Endothelial cell of umbilical vein (primary cell): ENCODE measurements at places on chromosomes 5 and 9.

GRCh38 chr9:126615245-126615790 is 1.6 kb downstream of the LMX1B start:
- no peak for DNase-seq

DNA sequence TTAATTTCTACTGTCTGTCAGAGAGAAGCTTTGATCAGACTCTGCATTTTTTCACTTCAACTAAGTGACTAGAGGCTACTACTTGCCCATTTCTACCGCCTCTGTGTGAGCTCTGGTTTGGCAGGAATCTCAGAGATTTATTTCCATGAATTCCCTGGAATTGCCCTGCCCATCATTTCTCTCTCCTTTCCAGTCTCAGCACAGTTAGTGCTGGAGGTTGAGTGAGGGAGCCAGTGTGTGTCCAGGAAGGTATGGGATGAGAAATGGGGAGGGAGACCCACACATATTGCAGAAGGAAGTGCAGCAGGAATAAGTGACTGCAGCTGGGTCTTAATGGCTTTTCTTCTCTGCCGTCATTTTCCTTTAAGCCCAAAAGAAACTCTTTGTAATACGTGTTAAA is 443.1 kb upstream of the ZNF462 start:
- no peak for DNase-seq

- peak; percentile 9 for DNase-seq
These were observed 16.5 kb upstream of the FBXL7 start for GRCh38 chr5:15483351-15484097.

DNA sequence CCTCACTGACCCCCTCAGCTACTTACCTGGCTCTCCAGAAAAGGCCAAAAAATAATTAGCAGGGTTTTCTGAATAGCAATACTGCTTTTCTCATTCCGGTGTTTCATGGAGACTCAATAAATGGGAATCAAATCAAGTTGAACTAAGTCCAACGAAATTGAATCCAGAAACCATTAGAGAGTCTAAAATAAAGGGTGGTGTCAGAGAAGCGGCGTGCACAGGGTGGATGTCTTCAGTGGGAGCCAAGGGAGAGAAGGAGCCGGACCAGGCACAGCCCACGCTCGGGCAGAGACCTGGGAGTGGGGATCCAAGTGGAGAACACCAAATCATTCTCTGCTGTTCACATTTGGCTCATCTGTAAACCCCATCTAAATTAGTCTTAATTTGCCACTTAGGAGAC is 40.2 kb upstream of the WWC1 start:
- DNase-seq = no peak

DNA sequence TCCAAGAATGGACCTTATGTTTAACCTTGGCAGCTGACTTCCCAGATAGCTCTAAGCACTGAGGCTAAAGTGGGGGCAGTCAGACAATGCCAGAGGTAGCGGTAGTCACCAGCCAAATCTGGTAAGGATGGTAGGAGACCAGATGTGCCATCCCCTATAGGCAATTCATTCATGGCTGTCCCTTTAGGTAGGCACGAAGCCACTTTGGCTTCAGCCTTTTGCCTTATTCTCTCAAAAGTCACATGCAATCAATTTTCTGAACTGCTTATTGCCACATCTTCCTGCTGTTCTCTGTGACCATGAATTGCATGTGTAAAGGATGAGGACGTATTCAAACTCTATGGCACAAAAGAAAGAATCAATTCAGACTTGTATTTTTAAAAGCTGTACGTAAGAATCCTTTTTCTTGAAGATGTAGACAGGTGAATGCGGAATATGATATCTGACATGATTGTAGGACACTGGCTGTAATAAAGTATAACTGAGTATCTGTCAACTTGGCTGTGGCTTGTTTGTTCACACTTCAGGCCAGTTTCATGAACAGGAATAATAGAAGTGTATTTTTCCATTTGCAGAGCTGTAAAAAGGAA is 611.7 kb downstream of the NR2F1-AS1 start:
- no peak for DNase-seq
